Stimulated activated CD4-positive, alpha-beta T cell treated with anti-CD3 and anti-CD28 coated beads, Interleukin-12 subunit alpha, Interleukin-12 subunit beta, amount 100 ng/mL, for 24 hours (primary cell): ENCODE measurements at places on chromosomes 12 and 14.

- no peak for DNase-seq
Observed at GRCh38 chr12:3644104-3644503, 108.8 kb downstream of the CRACR2A start.

- DNase-seq, result no peak
Observed at GRCh38 chr14:69909826-69910550, 30.8 kb downstream of the SMOC1 start.

GRCh38 chr14:103198131-103199105, 75.2 kb downstream of the TNFAIP2 start:
- DNase-seq, result no peak

- DNase-seq, result no peak
Observed at GRCh38 chr12:8771072-8771471, 51.3 kb upstream of the A2ML1 start.

DNA sequence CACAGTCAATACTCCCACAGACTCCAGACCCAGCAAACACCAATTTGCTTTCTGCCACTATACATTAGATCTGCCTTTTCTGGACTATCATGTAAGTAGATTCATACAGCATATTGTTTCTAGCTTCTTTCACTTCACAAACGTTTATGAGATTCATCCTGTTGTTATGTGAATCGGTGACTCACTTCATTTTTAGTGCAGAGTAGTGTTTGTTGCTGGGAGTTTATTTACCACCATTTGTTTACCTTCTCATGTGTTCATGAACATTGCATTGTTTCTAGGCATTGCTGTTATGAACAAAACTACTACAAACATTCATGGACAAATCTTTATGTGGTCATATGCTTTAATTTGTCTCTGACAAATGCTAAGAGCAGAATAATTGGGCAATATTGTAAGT, 807.8 kb upstream of the TMEM132C start:
- DNase-seq, result no peak

DNA sequence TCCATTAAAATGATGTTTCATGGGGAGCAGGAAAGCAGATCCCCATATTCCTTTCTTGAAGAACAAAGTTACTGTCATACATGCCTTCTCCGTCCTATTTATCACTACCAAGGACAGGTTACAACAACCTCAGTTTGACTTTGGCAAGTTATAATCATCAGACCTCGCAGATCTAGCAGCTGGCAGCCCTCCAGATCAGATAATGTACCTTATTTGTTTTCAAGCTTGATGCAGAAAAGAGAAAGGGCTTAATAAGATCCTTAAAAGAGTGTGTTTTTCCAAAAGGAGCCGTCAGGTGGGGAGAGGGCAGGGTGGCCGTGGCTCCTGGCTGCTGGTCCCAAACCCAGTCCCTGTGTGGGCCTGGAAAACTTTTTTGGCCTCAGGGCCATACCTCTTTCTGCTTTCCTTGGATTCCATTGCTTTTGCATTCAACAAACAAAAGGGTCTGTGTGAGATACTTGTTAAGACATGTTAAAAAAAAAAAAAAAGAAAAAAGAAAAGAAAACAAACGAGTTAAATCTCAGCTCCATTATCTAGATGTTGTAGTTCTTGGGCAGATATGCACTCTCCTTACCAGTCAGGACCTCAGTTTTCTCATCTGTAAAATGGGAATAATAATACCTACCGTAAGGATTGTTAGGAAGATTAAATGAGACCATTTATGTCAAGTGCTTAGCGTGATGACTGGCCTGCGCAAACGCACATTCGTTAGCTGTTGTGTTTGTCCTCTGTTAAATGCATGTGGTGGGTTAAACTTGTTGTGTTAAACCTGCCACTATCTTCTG, 64.6 kb downstream of the B4GALNT3 start:
- no peak for DNase-seq

- DNase-seq, result no peak
Observed at GRCh38 chr12:47837190-47838171, 17.8 kb upstream of the HDAC7 start.

- DNase-seq, result no peak
Observed at GRCh38 chr12:112751844-112752243, 39.7 kb upstream of the RPH3A start.

GRCh38 chr12:58774731-58775130, 145.6 kb downstream of the LRIG3 start:
- DNase-seq, result no peak

- DNase-seq, result no peak
Observed at GRCh38 chr12:93453633-93454032, 11.9 kb upstream of the UBE2N start.

DNA sequence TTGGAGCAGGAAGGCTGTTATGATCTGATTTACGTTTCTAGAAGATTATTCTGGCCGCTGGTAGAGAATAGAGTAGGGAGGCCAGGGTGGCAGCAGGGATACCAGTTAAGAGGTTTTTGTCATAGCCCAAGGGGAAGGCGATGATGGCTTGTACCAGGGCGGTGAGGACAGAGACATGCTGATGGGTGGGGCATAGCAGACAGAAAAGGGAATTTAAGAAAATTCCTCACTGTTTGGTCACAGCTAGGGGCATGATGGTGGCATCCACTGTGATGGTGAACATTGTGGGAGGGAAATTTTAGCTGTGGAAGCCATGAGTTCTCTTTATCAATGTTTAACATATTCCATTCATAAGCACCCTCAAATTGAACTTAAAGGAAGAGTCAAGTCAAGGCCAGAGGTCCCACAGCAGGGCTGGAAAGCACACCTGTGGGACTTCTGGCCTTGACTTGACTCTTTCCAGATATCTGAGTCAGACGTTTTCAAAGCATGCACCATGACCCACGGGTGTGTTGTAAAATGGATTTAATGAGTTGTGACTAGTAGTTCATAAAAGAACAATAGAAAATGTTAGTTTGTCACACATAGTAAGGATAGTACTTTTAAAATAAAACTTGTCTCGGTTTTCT, 134.6 kb downstream of the CHST11 start:
- no peak for DNase-seq

- no peak for DNase-seq
Observed at GRCh38 chr12:80230068-80230467, 130.7 kb downstream of the OTOGL start.

DNA sequence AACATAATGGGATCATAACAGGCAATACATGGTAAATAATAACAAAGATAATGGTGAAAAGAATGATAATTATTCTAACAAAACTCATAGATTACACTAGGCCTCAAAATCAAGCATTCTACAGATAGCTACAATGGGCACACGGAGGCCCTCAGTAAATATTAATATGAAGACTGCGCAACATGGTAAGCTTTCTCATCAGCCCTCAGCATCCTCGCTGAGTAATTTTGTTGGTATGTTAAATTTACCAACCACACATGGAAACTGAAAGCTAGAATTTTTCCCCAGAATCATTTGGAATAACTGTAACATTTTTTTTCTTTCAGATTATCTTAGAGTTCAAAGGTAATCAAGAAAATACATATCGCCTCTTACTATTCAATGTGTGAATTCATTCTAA, 74.2 kb upstream of the PYGL start:
- no peak for DNase-seq

- no peak for DNase-seq
Observed at GRCh38 chr12:104748356-104748755, 209.7 kb downstream of the SLC41A2 start.

GRCh38 chr14:23121361-23121771, 2.3 kb upstream of the CEBPE start:
- no peak for DNase-seq

DNA sequence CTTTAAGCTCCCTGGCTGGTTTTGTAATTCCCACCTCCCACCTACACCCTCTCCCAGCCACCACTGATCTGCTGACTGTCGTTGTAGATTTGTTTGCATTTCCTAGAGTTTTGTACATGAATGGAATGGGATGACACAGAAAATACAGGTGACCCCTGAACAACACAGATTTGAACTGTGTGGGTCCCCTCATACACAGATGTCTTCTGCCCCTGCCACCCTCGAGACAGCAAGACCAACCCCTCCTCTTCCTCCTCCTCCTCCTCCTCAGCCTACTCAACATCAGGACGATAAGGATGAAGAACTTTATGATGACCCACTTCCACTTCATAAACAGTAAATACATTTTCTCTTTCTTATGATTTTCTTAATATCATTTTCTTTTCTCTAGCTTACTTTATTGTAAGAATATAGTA, 28.8 kb downstream of the SYNE3 start:
- no peak for DNase-seq

- DNase-seq, result no peak
Observed at GRCh38 chr12:117574655-117575054, 213.2 kb upstream of the NOS1 start.

GRCh38 chr14:63897721-63898163, 44.9 kb downstream of the SYNE2 start:
- DNase-seq, result no peak

DNA sequence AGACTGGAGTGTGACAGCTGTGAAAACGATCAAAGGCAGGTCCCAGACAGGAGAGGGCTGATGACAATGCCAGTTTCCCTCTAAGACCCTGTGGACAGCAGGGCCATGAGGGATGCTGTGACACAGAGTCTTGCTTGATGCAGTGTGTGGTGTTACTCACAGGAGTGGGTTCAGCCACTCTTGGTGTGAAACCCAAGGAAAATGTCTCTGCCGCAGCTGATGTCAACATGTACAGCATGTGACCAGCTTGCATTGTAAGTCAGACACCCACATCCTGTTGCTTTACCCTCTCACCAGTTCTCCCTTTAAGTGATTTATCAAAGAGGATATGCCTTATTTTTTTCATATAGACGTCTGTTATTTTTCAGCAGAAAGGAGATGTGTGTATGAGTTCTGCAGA, 268.6 kb downstream of the BTG1 start:
- peak; percentile 51 for DNase-seq

GRCh38 chr12:52895726-52896189, 9.1 kb downstream of the KRT8 start:
- no peak for DNase-seq

DNA sequence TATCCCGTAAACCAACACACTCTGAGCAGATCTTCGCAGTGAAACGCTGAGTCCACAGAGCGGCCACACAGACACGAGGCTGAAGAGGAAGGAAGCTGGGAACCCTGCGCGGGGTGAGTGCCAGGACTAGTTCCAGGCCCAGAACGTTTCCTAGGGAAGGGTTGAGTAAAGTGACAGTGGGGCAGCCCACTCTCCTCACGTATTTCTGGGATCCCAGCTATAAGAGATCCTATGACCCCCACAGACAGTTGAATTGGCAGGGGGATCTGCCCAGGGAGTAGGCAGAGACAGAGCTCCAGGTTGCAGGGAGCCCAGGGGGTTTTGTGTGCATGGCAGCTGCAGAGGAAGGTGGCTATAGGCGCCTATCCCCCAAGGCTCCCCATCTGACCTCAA, 51.1 kb downstream of the GTF2A1 start:
- no peak for DNase-seq

- no peak for DNase-seq
Observed at GRCh38 chr14:68986926-68987652, 8.0 kb upstream of the ACTN1 start.

DNA sequence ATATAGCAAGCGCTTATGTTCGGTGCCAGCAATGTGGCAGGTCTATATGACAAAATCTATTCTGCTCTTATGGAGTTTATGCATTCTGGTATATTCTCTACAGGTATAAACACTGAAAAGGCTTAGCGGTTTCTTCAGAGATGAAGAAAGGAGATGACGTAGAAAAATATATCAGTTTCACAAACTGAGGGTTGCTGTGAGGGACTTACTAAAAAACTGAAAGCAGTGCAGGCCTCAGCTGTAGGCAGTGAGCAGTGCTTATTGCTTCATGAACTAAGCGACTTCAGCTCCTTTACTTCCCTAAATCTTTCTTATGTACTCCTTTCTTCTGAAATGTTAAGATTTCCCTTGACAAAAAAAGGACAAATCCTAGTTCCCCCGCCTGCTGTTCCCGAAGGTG, 4.5 kb downstream of the DDX47 start:
- DNase-seq, result no peak

GRCh38 chr12:77594366-77594765, 236.3 kb upstream of the NAV3 start:
- DNase-seq, result no peak

GRCh38 chr12:33439587-33440011, at the start of gene SYT10:
SYT10 (minus strand) TSS chr12:33439819; CDS start chr12:33439522, 297 bp downstream.
- DNase-seq, result no peak

GRCh38 chr14:105065280-105066228, at the start of gene GPR132:
GPR132 (minus strand) TSS chr14:105065430; CDS start chr14:105055420, 10,010 bp downstream.
- DNase-seq, result peak; percentile 80

DNA sequence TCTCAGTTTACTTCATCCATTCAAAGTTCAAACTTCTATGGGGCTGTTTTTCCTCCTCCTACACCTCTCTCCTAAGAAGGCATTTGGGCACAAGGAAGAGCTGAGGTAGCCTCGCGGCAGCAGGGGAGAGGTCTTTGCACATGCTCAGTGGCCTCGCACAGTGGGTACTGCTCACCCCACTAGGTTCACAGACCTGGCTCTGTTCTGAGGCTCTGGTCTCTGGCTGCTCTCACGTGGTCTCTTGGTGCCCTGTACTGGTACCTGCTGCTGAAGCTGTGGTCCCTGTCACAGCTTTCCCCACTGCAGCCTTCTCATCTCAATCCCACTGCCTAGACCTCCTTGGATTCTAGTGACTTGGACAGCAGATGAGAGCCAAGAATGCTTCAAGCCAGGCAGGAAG, 134.7 kb upstream of the CRY1 start:
- no peak for DNase-seq

DNA sequence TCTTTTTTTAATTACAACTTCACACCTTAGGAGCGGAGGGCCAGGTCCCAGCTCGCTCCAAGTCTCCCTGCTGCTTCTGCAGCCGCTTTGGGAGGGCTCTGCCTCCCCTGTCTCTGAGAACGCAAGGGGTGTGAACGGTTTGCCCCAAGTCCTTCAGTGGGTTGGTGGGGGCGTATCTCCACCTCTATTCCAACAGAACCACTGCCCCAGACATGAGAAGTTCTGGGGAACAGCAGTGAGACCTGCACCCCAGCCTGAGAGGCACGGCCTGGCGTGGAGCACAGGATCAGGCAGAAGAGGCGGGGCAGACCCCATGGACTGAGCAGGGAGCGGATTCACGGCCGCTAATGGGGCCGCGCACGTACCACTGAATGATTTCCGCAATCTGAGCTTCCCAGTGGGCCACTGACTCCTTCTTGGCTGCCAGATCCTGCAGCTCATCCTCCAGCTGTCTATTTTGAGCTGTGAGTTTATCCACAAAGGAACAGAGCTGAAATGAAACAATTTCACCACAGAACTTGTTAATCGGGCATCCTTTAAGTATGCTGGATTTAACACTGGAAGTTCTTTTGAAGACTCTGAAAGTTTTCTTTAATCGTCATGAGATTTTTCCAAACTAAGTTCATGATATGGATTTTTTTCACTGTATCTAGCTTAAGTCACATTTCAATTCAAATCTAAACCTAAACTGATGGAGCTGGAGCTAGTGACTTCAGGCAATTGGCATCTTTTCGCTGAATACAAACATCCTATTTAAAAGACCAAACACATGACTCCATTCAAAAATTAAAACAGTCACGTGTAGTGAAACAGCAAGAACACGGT, 44.4 kb downstream of the AMN start:
- DNase-seq, result no peak

- DNase-seq, result no peak
Observed at GRCh38 chr14:96461950-96462798, 40.0 kb upstream of the PAPOLA start.

- DNase-seq, result no peak
Observed at GRCh38 chr14:68633131-68633991, 159.5 kb downstream of the ZFP36L1 start.
